ENCODE measurements at places on chromosomes 4 and X.
A peak's percentile ranks its signal among the peaks of the same experiment; 100 is the strongest.

GRCh38 chr4:182847576-182848450, 69.4 kb downstream of the DCTD start:
- DNase-seq, result no peak

DNA sequence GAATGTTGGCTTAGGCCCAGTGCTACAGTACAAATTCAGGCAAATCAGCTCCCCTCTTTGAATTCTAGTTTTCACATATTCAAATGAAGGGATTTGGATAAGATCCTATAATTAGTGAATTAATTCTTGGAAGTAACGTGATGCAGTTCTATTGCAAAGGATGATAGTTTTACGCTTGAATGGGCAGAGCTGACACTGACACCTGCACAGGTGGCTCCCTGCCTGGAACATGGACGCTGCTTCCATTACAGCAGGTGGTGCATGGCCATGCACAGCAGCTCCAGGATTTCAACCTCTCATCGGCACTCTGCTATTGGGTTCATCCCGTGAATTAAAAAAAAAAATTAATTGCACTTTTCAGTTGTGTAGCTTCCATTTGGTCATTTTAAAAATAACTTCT, 28.4 kb upstream of the RPS6KA6 start:
- DNase-seq, result no peak

GRCh38 chr4:83568062-83568461, 32.2 kb downstream of the GPAT3 start:
- no peak for DNase-seq

- no peak for DNase-seq
These were observed 28.5 kb downstream of the PHEX start for GRCh38 chrX:22060415-22061280.

GRCh38 chr4:153570228-153570973, 104.2 kb downstream of the TMEM131L start:
- no peak for DNase-seq

DNA sequence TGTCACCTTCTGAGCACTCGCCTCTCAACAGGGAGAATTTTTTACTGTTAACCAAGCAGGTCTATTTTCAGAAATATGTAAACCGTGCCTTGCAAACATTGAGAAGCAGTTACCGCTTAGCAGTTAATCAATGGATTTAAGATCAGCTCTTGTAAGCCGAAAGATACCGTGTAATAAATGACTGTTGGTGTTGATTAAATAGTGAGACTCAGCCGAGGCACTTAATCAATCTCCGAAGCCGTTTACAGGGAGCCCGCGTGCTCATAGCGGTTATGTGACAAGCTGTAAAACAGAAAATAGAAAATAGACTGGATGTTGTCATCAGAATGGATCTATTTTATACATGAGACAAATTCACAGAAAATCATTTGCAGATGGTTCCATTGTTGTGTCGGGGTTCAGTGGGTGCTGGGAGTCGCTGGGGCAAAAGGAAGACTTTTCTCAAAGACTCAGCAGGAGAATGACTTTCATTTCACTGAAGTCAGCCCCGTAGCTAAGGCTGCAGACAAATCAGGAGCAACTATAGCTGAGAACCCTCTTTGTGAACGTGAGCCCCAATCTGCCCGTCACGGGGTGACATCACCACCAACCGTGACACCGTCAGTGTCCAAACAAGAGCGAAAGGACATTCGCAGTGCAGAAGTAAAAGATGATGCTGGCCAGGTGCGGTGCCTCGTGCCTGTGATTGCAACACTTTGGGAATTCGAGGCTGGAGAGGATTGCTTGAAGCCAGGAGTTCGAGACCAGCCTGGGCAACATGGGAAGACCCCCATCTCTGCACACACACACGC, 275.3 kb downstream of the CRLF2 start:
- no peak for DNase-seq

DNA sequence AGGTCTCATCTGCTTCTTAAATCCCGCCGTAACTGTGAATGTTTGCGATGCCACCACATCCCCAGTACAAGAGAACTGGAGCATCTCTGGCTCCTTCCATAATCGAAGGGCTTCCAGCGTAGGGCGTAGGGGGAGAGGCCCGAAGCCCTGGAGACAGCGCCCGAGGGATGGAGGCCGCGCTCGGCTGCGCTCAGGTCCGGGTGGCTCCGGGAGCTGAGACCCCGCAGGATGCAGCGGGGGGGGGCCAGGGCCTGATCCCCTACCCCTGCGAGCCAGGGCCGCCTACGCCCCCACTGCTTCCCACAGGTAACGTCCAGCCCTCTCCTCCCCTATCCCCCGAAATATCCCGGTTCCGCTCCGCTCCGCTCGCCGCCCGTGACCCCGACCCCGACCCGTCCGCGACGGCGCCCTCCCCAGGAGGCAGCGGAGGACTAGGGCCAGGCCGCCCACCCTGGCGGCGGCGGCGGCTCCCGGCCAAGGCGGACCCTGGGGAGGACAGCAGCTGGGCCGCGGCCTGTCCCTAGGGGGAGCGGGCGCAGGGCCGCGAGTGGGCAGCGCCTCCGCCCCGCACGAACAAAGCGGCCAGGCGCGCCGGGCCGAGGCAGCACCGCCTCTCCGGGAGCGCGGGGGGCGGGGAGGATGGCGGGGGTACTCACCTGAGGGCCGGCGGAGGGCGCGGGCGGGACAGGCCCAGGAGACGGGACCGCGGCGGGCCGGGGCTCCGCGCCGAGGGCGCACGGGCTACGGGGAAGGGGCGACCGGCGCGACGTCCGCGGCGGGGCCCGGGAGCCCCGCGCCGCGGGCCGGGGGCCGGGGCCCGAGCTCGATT, 723 bp downstream of the WDFY3 start:
- no peak for DNase-seq

- DNase-seq, result no peak
These were observed 123.1 kb upstream of the SLC34A2 start for GRCh38 chr4:25532591-25532990.

DNA sequence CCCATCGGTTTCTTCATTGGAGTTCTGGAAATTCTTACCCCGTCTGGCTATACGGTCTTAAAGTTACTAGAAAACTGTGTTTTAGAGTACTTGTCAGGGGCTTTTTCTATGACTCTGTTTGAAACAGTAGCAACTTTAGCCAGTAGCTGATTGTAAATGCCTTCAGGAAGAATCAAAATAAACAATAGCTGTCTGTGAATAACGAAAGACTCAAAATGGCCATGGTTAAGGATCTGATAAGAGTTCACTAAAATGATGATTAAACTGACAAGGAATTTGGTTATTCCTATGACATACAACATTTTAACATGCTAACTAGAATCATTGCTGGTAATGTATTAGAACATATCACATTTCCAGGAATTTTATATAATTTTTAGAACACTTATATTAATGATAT, 191.0 kb downstream of the EVC2 start:
- no peak for DNase-seq

GRCh38 chrX:53992589-53992988, 51.7 kb downstream of the PHF8 start:
- no peak for DNase-seq

- no peak for DNase-seq
These were observed 115.1 kb downstream of the AFF2 start for GRCh38 chrX:148615491-148615890.

GRCh38 chr4:153834901-153835300, 46.0 kb upstream of the SFRP2 start:
- no peak for DNase-seq

DNA sequence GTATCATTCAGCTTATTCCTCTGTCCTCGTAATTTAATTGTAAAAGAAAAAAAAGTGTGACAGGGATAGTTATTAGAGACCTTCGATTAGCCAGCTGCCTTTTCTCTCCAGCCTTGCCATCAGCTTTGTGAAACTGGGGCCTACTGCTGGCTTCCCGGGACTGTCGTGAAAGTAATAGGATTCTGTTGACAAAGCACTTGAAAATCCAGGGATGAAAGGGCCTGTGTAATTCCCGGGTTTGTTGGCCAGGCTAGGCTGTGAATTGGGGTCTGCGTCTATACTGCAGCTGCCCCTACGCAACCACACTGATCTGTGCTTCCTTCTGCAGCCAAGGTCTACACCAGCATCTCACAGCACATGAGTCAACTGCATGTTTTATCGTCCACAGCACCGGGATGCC, 120.4 kb upstream of the SCML1 start:
- no peak for DNase-seq

- peak; percentile 15 for DNase-seq
These were observed 921 bp upstream of the SETD7 start for GRCh38 chr4:139556724-139557555.

- DNase-seq, result no peak
These were observed 58.5 kb downstream of the RTL9 start for GRCh38 chrX:110417128-110417527.

DNA sequence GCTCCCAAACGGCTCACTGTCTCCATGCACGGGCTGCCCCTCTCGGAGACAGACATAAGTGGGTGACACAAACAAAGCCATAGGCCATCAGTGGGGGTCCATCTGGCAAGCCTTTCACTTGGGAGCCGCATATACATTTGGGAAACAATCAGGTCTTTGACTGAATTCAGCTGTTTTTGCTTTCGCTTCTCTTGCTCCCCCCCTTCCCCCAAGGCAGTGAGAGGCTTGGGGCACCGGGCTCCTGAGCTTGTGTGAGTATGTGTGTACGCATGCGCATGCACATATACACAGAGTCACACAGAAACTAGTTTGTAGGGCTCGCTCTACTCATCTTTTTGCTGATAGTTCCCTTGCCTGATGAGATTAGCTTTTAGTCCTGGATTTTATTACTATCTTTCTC, 284.4 kb downstream of the AFF2 start:
- no peak for DNase-seq

DNA sequence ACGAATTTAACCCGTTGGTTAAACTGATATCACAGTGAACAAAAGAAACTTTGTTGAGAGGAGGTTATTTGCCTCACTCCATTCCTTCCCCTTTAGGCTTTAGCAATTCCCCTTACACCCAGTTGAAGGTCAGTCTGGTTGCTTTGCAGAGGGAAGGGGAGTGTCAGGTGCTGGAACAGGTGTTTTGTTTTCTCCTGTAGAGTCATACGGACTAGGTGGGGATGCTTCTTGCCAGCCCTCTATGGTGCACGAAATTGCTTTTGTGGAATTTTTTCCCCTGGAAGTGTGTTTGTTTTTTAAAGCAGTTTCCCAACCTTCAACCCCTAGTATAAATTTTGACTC, 33.1 kb downstream of the DLG3 start:
- no peak for DNase-seq

- DNase-seq, result no peak
These were observed 89.2 kb downstream of the ZNF330 start for GRCh38 chr4:141309874-141310273.

DNA sequence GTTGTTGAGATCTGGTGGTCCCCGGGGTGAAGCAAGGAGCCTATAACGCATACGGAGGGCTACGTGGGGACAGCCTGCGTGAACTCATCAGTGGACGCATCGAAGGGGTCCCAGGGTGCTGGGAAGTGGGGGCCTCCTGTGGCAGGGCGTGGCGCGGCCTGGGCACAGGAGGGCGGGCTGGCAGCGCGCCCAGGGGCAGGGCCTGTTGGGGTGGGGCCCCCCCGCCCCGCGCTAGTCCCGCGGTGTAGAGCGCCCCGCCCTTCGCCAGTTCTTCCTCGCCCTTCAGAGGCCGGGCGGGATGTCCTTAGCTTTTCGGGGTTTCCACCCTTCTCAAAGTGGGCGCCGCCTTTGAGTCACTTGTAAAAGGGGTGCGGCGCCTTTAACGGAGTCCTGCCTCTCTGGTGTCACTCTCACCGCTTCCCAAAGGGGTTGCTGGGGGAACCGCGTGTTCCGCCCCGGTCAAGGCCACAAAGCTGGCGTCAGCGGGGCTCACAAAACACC, 632 bp downstream of the PLP2 start:
- DNase-seq, result peak; percentile 59

DNA sequence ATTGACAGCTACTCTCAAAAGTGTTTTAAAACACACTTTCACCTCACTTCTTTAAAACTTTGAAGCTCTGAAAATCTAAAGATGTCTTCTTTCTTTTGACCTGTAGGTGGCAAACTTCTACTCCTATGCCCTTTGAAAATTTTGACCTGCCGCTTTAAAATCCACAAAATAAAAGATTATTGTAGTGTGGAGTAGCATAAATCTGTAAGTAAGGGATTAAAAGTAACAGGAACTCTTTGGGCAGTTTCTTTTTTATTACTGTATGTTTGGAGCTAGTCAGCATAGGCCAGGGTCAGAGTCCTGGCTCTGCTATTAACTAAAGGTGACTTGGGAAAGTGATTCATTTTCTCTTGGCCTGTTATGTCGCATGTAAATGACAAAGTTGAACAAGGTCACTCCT, 25.5 kb downstream of the BBS12 start:
- no peak for DNase-seq

DNA sequence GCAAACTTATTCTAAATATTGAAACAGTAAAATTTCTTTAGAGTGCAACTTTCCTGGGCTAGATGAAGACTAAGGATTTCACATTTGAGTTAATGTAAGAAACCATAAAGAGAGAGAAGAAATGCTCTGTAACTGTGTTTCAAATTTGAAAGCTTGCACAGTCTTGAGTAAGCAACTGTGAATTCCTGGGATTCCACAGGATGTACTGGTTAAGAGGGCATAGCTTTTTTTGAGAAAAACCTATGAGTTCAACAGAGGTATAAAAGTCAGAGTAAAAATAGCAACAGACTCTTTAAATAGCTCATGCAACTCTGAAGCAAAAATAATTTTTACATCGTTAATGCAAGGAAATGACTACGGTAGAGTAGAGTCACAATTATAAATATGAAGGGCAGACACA, 25.5 kb downstream of the ZNF330 start:
- no peak for DNase-seq

GRCh38 chr4:79907001-79907400, 166.0 kb downstream of the ANTXR2 start:
- no peak for DNase-seq

GRCh38 chrX:21757960-21758359, at the start of gene SMPX:
Gene SMPX (minus strand): TSS chrX:21758116. CDS start chrX:21754290, 3,826 bp downstream.
- no peak for DNase-seq

DNA sequence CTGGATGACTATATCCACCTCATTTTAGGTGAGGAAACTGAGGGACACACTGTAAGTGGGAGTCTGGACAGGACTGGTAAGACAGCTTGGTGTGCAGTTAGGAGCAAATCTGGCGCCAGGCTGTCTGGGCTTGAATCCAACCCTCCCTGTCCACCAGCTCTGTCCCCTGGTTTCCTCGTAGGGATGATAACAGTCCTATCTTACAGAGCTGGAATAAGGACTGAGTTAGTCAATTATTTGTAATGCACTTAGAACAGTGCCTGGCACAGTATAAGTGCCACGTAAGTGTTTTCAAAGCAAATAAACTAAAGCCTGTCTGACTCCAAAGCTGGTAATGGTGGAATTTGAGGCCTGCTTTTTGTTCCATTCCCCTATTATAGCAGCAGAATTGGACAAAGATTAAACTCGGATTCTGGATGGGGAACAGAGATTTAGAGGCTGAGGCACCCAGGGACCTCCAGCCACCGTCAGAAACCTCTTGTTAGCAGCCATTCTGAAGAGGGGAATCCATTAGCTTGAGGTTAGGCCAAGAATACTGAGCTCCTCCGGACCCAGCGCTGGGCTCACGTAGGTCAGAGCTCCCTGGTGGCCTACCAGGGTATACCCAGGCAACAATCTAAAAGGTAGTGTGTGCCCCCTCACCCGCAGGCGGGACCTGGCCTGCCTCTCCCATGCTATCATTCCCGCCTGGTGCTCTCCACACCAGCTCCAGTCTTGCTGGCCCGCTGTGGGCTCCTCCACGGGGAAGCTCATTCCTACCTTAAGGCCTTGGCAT, 102.1 kb downstream of the UCHL1 start:
- no peak for DNase-seq

Data from stimulated activated CD8-positive, alpha-beta memory T cell treated with anti-CD3 and anti-CD28 coated beads, Interleukin-4, amount 100 ng/mL, for 24 hours (primary cell).